ENCODE measurements at places on chromosomes 13 and 19. TPM values are rescaled to one million over a fixed set of nuclear protein-coding genes. Genes with fewer than 3 reads are reported as not detected.

- no peak for DNase-seq
Observed at GRCh38 chr19:38635483-38636399, 11.7 kb upstream of the ACTN4 start.

The LILRA1 gene
- 2.1 TPM for total RNA-seq

DNA sequence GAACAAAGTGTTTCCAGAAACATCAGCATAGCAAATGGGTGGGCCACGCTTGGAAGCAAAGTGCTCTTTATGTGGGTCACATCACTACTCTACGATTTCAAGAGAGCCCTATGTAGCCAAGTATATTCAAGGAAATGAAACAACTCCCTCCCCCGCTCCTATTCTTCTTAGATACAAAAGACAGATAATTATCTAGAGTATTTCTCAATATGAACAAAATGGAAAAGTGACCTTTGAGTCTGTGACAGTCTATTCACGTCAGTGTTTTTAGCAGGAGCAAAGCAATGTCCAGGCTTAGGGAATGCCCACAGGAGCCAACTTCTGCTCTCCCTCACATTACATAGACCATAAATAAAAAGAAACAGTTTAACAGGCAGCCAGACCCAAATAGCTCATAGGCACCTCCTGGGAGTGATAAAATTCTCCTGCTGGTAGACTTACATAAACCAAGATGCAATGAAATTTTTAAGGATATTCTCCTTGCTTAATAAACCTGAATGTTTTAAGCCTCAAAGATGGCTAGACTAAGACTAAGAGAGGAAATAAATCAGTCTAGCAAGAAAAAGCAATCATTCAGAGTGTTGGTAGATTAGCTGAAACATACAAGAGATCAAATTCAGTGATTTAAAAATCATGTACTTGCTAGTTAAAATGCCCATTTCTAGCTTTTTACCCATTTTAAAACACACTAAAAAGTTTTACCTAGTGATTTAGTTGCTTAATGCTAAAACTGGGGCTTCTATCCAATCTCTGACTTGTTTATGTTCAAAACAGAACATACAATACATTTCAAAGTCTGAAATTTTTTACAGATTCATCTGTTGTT, 182.8 kb downstream of the RGCC start:
- DNase-seq: no peak

The TDRD12 gene
- total RNA-seq: under 0.01 TPM

DNA sequence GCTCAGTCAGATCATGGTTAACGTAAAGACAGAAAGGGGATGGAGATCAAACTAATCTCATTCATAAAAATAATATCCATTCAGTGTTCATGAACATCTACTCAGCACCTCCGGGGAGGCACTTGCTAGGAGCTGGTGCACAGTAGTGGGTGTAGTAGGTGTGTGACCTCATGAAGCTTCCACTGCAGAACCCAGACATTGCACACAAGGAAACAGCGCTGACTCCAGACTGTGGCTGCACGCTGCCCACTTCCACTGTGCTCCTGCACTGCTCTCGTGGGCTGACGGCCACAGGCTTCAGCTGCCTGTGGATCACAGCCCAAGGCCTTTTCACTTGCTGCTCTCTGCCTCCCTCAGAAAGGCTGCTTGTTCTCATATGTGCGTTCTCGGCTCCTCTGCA, 214.4 kb upstream of the ZNF507 start:
- no peak for DNase-seq

- no peak for DNase-seq
Observed at GRCh38 chr13:75633285-75633684, 2.8 kb upstream of the LMO7 start.

All from liver (tissue), 10 donors.